ENCODE measurements at places on chromosomes 3 and 15. TPM values are rescaled to one million over a fixed set of nuclear protein-coding genes. Genes with fewer than 3 reads are reported as not detected.

Gene GRM7
- 0.26 TPM for polyA plus RNA-seq

Gene GRK7
- 0.06 TPM for polyA plus RNA-seq

Gene DTX3L
- 15.9 TPM for polyA plus RNA-seq

Gene SI
- not detected for polyA plus RNA-seq

Gene YEATS2
- polyA plus RNA-seq = 42.1 TPM

Gene ARL14
- not detected for polyA plus RNA-seq

Gene HES1
- 113 TPM for polyA plus RNA-seq

Gene SCN5A
- polyA plus RNA-seq = 1.0 TPM

Gene RYR3
- polyA plus RNA-seq = 10.1 TPM

- DNase-seq = no peak
These were observed 9.0 kb upstream of the LRRFIP2 start for GRCh38 chr3:37183375-37183831.

DNA sequence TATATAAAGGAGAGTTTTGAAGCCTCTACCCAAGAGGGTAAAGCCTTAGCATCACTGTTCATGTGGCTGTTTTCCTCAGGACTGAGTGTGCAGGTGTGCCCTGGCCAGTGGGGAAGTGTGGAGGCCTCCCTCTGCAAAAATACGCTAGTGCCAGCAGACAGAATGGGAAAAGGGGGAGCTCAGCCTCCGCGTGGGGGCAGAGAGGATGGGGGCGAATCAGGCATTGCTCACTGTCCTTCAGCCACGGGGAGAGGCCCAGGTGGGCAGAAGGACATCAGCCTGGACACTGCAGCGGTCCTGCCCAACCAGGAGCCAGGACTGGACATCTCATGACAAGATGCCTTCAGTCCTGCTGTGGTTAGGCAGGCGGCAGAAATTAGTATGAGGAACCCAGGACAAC is 10.1 kb downstream of the LTF start:
- no peak for DNase-seq

DNA sequence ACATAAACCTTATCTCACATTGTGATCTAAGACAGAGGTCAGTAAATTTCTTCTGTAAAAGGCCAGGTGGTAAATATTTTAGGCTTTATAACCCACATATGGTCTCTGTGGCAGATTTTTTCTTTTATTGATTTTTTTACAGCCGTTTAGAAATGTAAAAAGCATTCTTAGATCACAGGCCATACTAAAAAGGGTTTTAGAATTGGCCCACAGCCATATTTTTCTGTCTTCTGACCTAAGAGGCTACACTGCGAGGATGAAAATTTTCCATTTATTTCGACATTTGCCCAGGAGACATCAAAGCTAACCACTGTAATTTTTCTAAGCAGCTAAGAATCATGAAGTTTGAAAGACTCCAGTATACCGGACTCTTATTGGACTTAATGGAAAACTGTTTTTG is 377.2 kb upstream of the SGO1 start:
- no peak for DNase-seq

DNA sequence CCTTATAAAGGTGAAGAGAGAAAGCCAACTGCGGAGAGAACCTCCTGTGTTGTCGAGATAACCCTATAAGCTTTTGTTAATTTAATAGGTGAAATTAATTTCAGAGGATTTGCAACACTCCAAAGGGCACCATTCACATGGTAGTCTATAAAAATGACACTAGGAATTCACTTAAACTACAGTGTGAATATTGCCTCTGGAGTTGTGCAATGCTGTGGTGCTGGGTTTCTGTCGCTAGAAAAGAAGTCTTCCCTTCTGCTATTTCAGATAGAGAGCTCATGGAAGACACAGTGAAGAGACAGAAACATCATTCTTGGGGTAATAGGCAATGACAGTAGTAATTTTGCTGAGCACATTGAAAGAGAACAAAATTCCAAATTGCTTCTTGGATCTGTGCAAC is 28.8 kb upstream of the PROK2 start:
- DNase-seq = no peak

DNA sequence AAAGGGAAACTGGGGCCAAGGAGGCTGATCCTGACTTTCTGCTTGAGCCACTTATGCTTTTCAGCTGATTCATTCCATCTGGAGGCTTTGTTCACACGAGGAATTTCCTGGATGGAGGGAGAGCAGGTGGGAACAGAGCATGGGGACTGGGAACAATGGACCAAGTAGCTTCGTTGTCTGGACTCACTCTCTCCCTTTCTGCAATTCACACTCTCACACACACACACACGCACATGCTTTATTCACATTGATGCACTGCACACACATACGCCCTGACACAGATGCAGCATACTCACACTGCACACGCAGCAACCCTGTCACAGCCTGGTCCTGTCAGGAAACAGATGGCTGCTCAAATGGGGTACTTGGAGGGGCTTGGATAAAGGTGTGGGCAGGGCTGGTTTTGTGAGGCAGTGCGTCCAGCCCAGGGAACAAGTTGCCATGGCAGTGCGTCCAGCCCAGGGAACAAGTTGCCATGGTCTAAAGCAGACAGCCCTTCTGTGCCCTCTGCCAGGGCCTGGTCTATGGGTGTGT is 19.8 kb upstream of the CHCHD6 start:
- DNase-seq = no peak

DNA sequence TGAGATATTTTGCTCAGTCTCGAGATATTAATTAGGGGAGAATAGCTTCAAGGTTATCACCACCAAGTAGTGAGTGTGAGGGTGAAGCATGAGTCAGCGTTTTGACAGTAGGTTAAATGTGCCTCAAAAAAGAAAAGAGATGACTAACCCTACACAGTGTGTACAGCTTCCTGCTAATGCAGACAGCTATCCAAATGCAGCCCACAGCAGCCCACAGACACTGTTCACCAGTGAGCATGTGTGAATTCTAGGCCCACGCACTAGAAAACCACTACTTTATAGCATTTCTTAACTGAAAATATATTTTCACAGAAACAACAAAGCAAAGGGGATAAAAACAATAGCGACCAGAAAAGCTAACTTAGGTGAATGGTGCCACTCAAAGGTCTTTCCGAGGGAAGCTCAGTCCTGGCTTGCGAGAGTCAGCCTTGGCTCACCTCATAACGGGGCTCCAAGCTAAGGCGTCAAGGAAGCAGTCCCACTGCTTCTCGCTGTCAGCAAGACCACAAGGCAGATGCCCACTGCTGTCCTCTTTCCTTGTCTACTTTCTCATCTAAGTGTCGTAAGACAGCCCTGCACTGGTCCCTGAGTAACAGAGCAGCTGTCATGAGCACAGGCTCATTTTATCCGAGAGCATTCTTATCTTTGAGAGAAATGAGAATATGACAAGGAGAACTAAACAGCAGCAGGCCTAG is 47.6 kb downstream of the TXNRD3 start:
- DNase-seq = no peak

GRCh38 chr15:62977952-62978811 is 64.4 kb upstream of the TPM1 start:
- no peak for DNase-seq

DNA sequence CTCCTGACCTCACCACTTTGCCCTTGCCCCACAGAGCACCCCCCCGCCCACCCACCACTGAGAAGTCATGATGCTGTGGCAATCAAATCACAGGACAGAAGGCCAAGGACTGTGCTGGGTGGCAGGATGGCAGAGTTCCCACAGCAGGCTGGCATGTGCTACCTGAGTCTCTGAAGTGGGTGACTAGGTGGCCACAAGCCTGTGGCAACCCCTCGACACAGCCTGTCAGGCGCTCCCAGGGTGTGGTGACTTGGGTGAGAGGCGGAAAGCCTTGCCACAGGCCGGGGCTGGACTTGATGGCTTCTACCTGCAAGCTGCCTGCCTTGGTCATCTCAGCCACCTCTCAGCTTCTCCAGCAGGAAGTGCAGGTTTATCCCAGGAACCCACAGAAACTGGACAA is 15.6 kb upstream of the DUSP7 start:
- DNase-seq = no peak

DNA sequence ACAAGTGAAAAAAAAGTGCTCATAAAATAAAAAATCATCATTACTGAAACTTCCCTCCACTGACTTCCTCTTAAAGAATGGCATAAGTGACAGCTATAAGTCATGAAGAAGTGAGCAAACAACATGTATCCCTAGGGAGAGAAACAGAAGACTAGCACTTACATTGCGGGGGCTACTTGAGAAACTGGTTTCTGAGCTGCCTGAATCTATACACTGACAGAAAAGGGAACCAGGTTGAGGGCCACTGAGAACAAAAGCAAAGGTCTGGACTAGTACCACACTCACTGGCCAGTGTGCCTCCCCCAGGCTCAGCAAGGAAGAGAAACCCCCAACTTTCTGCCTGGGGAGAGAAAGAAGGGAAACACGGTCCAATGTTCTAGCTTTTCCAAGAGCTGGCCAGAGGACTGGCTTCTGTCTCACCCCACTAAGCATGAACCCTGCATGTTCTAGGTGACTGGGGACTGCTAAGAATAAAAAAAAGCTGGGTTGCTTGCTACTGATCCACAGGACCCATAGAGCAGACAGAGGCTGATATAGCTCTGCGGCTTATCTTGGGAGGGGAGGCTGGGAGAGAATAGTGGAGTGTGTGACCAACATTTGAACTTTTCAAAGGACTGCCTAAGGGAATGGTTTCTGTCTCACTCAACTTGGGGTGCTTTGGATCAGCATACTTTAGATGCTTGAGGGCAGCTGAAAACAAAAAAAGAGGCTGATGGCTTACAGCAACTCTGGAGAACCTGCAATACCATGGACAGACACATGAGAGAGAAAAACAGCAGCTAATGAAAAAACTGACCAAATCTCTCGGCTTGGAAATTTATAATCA is 8.1 kb downstream of the RAD18 start:
- no peak for DNase-seq

DNA sequence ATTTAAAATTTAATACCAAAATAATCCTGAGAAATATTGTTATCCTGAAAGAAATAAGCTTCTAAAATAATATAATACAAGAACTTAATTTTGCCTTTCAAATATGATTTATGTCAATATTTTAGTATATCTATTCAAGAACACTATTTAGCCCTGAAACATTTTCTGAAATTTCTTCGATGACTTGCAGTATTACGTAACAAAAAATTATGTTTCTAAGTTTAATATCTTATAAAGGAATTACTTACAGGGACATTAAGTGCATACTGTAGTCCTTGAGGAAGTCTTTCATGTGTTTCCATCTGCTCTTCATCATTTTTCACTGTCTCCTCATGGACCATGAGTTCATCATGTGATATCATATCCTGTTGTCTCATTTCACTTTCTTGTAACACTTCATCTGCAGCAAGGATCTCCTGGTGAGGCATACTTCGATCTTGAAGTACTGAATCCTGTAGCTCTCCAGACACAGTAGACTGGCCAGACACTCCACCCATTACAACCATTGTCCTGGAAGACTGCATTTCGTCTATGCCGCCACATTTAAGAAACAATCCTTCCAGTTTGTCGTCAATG is 62.0 kb downstream of the ZNF148 start:
- no peak for DNase-seq

GRCh38 chr3:153171918-153172317 is 9.9 kb downstream of the RAP2B start:
- no peak for DNase-seq

DNA sequence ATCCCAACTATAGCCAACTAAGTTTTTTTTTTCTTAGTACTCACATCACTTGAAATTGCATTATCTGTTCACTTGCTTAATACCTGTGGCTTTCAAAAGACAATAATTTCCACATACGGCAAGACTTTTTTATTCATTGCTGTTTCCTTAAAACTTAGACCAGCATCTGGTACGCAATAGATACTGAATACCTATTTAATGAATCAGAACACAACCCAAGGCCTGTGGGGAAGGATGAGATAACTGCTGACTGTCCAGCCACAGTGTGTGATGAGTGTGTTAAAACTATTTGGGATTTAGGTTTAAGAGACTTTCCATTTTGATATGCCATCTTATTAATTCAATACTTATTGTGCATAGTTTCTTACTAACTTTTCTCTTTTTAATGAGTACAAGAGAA is 988.7 kb downstream of the NTRK3 start:
- no peak for DNase-seq
